ENCODE measurements at places on chromosomes 6 and 20. TPM values are rescaled to one million over a fixed set of nuclear protein-coding genes. Genes with fewer than 3 reads are reported as not detected.

The CASS4 gene
- 1.5 TPM for polyA plus RNA-seq

The CLPSL2 gene
- polyA plus RNA-seq = not detected

The BACH2 gene
- polyA plus RNA-seq = 1.4 TPM

The EIF2S2 gene
- polyA plus RNA-seq = 48.0 TPM

The HAO1 gene
- not detected for polyA plus RNA-seq

The DACT2 gene
- polyA plus RNA-seq = 0.54 TPM

The CAPN11 gene
- polyA plus RNA-seq = not detected

The IYD gene
- 17.1 TPM for polyA plus RNA-seq

The ECT2L gene
- not detected for polyA plus RNA-seq

The CALHM5 gene
- 0.66 TPM for polyA plus RNA-seq

The BMP7 gene
- not detected for polyA plus RNA-seq

The C4B gene
- 20.3 TPM for polyA plus RNA-seq

The HLA-DRA gene
- polyA plus RNA-seq = 230 TPM

The DSE gene
- polyA plus RNA-seq = 0.45 TPM

The PLCG1 gene
- 35.0 TPM for polyA plus RNA-seq

The PLAGL1 gene
- polyA plus RNA-seq = 156 TPM

The OR2B6 gene
- polyA plus RNA-seq = not detected

The PPP1R11 gene
- 71.8 TPM for polyA plus RNA-seq

The ELOVL2 gene
- polyA plus RNA-seq = not detected

The MYO6 gene
- polyA plus RNA-seq = 105 TPM

The APOM gene
- 7.4 TPM for polyA plus RNA-seq

The SCUBE3 gene
- 0.12 TPM for polyA plus RNA-seq

The SLC35D3 gene
- 0.81 TPM for polyA plus RNA-seq

The PACRG gene
- 1.5 TPM for polyA plus RNA-seq

The TBXT gene
- polyA plus RNA-seq = not detected

The OPRL1 gene
- 0.30 TPM for polyA plus RNA-seq

The ID1 gene
- 284 TPM for polyA plus RNA-seq

The LRRC1 gene
- 21.8 TPM for polyA plus RNA-seq

The MDFI gene
- 22.9 TPM for polyA plus RNA-seq

The GMEB2 gene
- polyA plus RNA-seq = 10.4 TPM

The OOEP gene
- polyA plus RNA-seq = 0.18 TPM

The RAET1E gene
- polyA plus RNA-seq = not detected

The MLN gene
- 89.2 TPM for polyA plus RNA-seq

The OR2H2 gene
- polyA plus RNA-seq = not detected

All from small intestine (tissue), 16 donors.